ENCODE measurements at places on chromosomes 16 and 17.
A peak's percentile ranks its signal among the peaks of the same experiment; 100 is the strongest.

GRCh38 chr16:89157778-89158177 lies 13.8 kb upstream of the CDH15 start:
- no peak for DNase-seq

DNA sequence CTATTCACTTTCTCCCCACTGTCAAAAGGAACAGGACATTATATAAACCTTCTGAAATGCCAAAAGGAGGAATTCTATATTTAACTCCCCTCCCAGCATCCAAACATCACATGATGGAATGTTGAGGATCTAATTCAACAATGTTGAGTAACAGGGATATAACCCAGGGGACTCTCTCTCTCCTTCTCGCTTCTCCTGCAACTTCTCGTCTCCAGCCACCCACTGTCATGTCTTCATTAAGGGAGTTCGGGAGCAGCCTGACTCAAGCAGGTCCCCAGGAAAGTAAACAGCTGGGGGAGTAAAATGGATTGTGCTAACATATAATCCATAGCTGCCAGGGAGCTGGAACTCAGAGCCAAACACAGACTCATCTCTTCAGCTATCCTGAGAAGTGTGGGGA lies 51.7 kb downstream of the GRIN2A start:
- no peak for DNase-seq

GRCh38 chr17:82257473-82257872 lies 16.0 kb downstream of the CSNK1D start:
- no peak for DNase-seq

DNA sequence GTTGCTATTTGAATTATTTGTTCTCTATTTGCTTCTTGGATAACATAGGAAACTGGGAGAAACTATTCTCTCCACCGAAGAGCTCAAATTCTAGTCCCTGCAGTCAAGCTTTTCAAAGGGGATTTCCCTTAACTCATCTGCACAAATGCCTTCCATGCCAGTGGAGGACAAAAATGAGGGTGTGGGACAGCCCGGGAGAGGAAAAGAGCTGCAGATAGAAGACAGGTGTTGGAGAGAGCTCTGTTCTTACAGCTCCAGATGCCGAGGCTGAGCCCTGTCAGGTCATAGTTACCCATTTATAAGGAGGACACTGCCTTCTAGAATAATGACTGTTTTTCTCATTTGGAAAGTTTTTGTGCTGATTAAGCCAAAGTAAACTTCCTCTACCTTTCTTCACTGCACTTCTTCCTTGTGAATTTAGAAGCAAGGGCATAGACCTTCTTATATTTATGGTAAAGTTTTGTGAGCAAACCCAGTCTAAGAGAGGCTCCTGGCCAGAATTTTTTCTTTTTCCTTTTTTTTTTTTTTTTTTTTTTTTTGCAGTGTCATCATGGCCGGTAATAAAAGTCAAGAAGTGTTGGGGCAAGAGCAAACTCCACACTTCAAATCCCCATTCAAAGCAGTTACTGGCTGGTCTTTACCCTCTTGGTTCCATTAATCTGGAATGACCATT lies 177.2 kb downstream of the ABCC12 start:
- no peak for DNase-seq

DNA sequence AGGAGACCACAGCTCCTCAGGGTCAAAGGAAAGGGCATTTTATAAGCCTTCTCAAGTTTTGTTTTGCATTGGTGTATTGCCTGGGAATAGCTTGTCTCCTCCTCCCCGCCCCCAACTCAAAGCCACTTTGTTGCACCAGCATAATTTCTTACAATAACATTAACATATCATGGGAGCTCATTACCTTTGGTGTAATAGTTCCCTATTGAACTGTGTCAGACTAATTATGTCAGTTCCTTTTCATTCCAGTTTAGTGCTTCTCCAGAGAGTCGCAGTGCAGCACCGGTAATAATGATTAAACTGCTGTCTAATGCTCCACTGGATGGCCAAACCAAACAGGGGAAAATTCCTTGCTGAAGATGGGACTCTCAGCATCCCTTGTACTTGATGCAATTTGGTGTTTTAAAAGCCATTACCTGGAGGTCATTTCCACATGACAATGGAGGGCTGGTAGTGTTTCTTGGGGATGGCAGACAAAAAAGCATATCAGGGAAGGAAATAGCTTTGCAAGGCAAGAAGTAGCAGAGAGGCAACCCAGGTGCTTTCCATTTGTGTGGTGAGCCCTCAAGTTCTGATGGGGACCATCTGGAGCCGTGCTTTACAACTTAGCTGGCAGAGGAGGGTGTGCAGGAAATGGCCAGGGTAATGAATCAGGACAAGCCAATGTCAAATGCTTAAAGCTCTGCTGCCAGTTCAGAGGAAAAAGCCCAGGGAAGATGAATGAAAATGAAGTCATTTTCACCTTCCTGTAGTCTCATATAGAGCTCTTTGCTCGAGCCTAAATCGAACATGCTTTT lies 91.5 kb upstream of the NLRP1 start:
- no peak for DNase-seq

- no peak for DNase-seq
Measured at GRCh38 chr17:57666946-57667345, 78.2 kb downstream of the CCDC182 start.

DNA sequence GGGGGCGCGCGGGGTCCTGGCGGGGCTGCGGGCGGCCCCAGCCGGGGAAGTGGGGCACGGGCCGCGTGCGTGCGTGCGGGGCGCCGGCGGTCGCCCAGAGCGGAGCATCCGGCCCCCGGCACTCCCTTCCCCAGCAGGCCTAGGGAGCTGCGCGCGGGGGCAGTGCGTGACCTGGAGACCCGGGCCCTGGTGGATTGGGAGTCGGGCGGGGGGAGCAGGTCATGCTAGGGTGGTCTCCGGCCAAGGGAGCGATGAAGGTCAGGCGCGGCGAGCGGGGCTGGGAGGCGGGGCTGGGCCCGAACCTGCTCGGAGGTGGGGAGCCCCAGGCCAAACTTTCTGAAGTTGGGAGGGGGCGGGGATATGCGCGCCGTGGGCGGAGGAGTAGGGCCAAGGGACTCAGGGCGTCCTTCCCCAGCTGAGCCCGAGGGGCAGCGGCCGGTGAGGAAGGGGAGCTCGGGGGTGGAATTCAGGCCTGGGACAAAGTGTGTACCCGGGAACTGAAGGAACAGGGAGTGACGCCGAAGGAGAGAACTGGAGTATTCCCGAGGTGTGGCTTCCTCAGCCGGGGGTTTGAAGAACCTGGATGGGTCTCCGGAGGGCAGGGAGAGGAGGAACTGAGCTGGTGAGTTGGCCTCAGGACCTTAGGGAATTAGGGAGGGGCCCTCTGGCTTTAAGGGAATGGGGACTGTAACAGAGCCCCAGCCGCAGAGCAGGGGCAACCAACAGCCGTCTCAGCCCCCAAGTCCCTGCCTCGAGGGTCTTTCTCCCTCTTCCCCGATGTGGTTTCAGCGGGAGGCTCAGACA lies 589 bp downstream of the XYLT2 start:
- peak; percentile 81 for DNase-seq

- DNase-seq, result no peak
Measured at GRCh38 chr17:77489893-77490255, 349.1 kb downstream of the SEC14L1 start.

- DNase-seq, result peak; percentile 97
Measured at GRCh38 chr16:10944249-10945064, at the start of gene CLEC16A. TSS of gene CLEC16A (plus strand) at chr16:10944564. CDS start at chr16:10944718, 154 bp downstream.

DNA sequence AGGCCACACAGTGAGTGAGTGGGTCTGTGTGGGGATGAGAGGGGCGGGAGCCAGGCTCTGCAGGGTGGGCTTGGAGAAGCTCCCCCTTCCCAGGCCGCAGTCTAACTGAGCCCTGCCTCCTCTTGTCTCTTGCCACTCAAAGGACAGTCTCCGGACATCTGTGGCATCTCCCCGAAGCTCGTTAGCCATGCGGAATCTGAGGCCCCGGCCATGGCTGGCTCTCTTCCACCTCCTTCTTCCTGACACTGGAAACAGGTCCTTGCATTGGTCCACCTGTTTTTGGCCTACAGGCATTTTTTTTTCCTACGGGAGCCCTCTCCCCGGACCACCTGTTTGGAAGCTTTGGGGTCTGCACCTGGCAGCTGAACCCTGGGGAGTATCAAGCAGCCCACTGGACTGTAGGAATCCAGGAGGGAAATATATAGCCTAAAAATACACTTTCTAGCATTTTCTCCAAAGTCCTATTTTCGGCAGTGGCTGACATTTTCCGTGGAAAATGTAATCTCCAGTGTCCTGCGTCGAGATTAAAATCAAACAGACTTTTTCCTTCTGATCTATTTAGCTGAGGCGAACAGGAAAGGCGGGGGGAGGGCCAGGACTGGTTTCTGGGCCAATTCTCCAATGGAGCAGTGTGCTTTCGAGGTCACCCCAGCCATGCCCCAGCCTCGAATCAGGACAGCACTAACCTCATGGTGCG lies 9.1 kb downstream of the ATP2A3 start:
- no peak for DNase-seq

- DNase-seq, result no peak
Measured at GRCh38 chr17:81863833-81864768, 3.8 kb upstream of the P4HB start.

GRCh38 chr17:73637866-73638265 lies 6.4 kb downstream of the SDK2 start:
- DNase-seq, result no peak

GRCh38 chr16:85520853-85521521 lies 92.1 kb upstream of the GSE1 start:
- no peak for DNase-seq

DNA sequence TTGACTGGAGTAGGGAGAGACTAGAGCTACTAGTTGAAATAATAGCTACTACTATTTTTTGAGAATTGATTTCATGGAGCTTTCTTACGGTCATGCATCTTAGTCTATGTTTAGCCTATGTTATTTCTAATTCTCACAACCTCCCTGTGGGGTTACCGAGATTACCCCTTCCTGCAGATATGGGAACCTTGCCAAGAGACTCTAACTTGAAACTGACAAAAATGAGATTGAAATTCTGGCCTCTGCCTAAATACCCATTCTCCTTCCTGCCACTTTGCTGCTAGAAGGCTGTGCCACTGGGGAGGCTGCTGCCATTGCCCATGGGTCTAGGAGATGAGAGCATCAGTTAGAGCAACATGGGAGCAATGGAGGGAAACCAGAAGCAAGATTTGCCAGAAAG lies 410.3 kb downstream of the CDH13 start:
- no peak for DNase-seq

DNA sequence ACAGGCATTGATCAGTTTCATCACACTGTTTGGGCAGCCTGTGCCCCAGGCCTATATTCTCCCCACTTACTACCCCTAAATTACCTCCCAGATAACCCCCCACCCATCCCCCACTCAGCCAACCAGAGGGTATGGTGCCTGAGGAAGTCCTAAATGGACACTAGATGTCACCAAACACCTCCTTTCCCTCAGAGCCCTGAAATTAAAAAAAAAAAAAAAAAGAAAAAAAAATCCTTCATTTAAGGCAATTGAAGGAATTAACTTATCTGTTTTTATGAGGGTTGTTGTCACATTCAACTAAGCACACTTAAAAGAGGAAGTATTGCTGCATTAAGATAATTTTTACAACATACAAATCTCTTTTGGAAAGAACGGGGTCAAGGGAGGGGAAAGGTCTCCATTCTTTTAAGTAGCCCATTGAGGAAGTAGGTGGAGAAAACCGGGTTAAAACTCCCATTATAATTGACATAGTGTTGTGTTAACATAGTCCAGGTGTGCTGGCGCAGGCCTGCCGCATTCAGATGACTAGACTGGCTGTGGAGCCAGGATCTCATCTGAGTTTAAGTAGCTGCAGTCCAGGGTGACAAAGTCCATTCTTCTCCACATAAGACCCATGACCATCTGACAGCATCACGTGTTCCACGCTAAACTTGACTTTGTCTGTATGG lies 46.3 kb downstream of the SNX11 start:
- peak; percentile 63 for DNase-seq

DNA sequence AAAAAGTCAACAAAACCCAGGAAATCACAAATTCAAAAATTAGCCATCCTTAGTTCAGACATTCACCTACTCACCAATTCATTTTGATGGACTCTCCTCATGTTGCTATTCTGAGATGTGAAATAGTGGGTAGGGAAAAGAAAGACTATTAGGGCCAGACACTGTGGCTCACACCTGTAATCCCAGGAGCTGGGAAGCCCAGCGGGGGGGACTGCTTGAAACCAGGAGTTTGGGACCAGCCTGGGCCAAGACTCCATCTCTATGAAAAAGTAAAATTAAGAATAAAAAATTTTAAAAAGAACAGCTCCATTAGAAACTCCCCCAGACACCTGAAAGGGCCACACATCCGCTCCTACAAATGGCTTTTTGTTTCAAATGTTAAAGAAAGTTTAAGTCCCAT lies 21.4 kb downstream of the UBE2O start:
- DNase-seq, result no peak

DNA sequence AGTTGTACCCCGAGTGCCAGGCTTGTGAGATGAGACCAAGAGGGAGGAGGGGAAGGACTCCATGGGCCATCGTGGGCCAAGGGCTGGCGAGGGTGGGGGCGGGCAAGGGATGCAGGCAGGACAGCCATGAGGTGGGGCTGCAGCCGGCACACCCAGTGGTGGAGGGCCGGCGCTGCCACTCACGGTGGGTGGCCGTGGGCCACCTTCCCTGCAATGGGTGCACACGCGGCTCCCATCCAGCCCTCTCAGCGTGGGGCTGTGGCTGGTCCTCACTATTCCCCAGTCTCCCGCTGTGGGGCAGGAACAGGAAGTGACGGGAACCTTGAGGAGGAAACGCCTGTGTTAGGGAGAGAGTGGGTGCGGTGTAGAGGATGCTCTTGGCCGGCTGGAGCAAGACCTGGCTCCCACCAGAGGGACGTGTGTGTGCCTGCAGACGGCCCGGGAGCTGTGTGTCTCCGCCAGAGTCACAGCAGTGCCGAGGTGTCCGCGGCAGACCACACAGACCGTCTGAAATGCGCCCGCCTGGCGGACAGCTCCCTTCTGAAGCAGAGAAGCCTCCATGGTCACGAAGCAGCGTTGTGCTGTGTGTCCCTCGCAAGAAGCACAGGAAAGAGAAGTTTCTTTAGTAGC lies 23.6 kb downstream of the CIBAR2 start:
- no peak for DNase-seq

DNA sequence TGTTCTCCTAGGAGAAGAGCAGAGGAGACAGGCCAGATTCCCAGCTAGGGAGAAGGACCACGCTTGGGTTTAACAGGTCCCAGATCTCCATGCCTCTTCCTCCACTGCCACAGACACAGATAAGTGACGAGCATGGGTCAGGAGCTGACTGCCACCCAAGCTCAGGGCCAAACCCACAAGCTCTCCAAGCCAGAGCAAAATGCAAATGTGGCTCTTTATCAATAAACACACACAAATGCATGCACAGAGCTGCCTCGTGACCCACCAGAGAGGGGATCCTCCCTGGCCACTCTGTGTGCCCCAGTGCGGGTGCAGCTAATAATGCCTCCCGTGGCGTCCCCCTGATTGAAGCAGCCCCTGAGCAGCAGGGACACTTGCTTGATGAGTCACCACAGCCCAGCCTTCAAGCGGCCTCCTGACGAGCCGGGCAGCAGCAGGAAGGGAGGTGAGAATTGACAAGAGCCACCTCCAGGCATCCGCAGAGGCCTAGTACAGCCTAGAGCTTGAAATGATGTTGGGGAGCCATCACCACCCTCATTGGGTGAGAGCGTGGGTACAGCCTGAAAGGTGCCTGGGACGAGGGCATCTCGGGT lies 143.9 kb downstream of the CCDC182 start:
- no peak for DNase-seq

DNA sequence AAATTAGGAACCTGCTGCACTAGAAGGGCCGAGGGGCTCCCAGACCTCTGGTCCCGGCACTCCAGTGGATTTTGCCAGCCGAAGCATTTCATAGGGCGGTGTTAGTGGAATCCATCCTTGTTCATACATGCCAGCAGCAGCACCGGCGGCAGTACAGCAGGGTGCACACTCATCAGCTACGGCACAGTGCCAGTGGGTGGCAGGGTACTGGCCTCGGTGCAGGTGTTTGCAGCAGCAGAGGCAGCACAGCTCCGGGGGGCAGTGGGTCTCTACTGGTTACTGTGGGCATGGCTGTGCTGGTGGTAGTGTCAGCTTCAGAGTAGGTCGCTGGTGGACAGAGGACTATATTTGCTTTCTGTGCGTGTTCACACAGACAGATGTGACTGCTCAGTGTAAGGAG lies 985.7 kb downstream of the CDH8 start:
- no peak for DNase-seq

Measured in nephron progenitor cell (in vitro differentiated cells).